Left lobe of liver (tissue), 2 donors: ENCODE measurements at places on chromosomes 5 and 9. TPM values are rescaled to one million over a fixed set of nuclear protein-coding genes. Genes with fewer than 3 reads are reported as not detected.

ZNF484 gene
- 2.1 TPM for total RNA-seq

GRXCR2 gene
- total RNA-seq, result not detected

EDIL3 gene
- total RNA-seq, result 0.20 TPM

ANKS6 gene
- total RNA-seq, result 5.7 TPM

PRRT1B gene
- 8.5 TPM for total RNA-seq

MEIKIN gene
- total RNA-seq, result not detected

FBLL1 gene
- total RNA-seq, result 0.15 TPM

CFAP90 gene
- total RNA-seq, result 0.48 TPM

PAEP gene
- total RNA-seq, result not detected

LCN15 gene
- not detected for total RNA-seq

PCDHGA1 gene
- total RNA-seq, result 0.10 TPM

MFAP3 gene
- total RNA-seq, result 11.5 TPM

ISL1 gene
- not detected for total RNA-seq

DNA sequence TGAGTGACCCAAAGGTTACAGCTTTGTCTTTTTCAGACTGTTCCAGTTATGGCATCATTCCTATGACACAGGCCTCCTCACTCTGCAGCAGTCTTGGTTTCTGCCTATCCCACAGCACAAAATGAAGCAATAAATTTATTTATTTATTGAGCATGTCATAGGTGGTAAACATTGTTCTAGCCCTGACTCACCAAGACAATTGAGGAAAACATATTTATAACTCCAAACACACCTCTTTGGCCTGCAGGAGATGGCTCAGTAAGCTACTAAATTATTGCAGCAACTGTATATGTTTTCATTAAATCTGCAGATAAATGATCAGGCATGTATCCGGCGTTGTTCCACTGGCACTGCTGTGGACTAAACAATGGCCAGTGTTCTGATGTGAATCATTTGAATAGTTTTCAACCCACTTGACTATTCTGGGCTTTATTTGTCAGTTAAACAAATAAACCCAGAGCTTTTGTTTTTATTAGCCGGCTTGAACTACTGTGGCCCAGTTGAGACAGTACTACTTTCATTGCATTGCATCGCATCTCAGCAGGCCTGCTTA lies 83.2 kb downstream of the FOXD1 start:
- no peak for DNase-seq

- peak; percentile 41 for DNase-seq
Observed at GRCh38 chr9:93645149-93645889, 68.9 kb downstream of the PHF2 start.

DNA sequence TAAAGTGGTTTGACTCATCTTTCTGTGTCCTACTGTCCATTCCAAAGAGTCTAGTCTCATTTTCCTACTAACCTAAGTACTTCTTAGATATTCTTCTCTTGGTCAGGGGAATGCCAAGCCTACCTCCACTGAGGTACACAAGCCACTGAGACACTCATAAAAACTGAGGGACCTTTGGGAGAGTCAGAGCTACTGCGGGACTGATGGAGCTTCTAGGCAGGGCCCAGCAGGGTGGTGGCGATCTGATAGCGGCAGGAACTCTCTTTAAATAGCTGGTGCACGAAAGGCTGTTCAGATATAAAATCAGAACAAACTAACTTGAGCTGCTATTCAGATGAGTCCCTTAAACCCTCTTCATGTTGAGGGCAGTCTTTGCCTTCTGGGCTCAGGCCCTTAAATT lies 14.7 kb downstream of the NUP214 start:
- no peak for DNase-seq

GRCh38 chr5:56910210-56910965 lies 992 bp downstream of the SETD9 start:
- peak; percentile 63 for DNase-seq

DNA sequence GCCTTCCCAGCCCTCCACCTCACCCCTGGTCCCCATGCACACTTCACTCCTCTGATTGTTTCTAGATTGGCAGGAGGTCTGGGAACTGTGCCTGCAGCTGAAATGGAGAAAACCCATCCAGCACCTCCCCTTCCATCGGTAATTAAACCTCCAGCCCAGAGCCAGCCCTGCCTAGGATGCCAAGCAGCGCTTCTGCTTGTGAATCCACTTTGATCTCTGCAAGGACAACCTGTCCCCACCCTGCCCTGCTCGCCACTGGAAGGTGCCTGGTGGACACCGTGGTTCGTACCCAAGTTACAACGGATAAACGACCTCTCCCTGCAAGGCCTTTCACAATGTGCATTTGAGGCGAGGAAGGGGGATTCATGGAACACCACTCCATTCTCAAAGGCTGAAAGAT lies 50.6 kb downstream of the IRX2 start:
- no peak for DNase-seq

GRCh38 chr5:40333459-40334241 lies 346.1 kb upstream of the PTGER4 start:
- DNase-seq, result no peak

GRCh38 chr9:127635201-127635735 lies 23.2 kb downstream of the STXBP1 start:
- no peak for DNase-seq

DNA sequence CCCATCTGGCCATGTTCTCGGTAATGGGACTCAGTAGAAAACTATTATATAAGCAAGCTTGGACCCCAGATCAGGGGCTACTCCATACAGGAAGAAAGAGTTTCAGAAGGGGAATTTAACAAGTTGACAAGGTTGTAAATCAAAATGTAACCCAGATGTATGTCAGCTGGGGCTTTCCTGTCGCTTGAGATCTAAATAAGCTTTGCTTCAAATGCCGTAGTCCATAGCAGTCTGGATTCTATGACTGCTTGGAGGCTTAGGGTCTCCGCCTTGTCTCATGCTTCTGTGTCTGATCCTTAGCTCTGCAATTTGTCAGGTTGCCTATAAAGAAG lies 70.4 kb downstream of the TEX10 start:
- no peak for DNase-seq

GRCh38 chr9:136265561-136266355 lies 20.1 kb upstream of the QSOX2 start:
- DNase-seq, result no peak

- no peak for DNase-seq
Observed at GRCh38 chr9:3263698-3264097, 262.1 kb downstream of the RFX3 start.

DNA sequence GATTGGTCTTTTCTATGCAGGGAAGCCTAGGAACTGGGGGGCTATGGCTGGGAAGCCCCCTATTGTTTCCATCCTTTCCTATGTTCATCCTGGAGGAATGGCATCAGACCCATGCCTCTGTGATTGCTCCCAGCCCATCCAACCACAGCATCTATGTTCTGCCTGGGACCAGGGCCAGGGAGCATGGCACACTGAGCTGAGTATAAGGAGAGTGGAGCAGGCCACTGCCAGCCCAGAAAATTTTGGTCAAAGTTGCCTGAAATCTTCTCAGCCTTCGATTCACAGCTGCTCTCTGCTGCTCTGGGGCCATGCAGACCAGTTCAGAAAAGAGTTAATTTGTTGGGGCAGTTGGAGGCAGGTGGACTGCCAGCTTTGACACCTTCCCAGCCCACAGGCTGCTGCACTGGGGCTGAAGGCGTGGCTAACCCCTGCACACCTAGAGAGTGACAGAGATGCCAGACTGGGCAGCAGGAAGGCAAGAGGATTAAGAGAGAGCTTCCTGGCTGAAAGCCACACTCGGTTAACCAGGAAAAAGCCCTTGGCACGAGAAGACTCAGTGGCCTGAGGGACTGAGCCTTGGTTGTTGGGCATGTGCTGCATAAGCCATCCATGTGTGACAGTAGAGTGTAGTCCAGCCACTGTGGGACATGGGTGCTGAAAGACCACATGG lies 12.1 kb downstream of the TGFBI start:
- no peak for DNase-seq

GRCh38 chr5:142046191-142046590 lies 33.4 kb upstream of the GNPDA1 start:
- DNase-seq, result no peak

DNA sequence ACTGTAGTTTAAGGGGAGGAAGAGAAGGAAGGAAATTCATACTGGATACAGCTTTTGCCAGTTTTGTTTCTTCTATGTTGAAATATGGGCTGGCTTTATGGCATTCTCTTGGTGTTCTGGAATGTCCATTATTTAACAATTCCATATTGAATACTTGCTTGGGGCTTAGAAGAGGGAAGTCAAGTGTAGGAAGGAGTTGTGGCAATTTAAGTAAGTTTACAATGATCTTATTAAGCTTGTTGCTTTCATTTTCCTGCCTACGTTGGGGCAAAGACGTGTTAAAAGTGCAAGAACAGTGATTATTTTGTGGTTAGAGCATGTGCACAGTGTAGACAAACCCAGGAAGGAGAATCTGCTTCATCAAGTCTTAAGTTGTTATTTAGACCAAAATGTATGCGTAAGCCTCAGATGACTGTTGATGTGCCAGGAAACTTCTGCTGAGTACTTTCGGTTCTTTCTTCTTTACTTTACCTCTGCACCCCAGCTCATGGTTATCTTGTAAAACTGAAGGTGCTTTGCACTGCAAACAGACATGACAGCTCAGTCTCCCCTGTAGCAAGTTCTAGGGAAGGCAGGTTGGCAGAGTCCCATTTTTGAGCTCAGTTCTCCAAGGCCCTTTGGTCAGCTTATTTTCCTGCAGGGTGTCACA lies 75.8 kb downstream of the F2RL2 start:
- no peak for DNase-seq

- no peak for DNase-seq
Observed at GRCh38 chr5:127417528-127417927, 99.9 kb upstream of the PRRC1 start.

DNA sequence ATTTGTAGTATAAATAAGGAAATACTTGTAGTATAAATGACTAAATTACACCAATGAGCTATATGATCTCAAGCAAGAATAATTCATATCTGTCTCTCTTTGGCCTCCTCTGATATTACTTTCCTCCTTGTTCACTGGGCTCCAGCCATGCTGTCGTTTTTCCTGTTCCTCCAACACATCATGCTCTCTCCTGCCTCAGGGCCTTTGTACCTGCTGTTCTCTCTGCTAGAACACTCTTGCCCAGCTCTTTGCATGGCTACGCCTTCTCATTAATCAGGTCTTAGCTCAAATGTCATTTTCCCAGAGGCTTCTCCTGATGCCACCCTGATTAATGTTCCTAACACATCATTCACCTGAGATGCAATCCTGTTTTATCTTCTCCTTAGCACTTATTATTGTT lies 2.5 kb upstream of the ZNF346 start:
- no peak for DNase-seq

- DNase-seq, result no peak
Observed at GRCh38 chr5:73179730-73180129, 6.7 kb downstream of the TMEM174 start.
